ENCODE measurements at places on chromosomes 6 and 20.

- DNase-seq, result no peak
Measured at GRCh38 chr6:125793863-125794262, 3.1 kb downstream of the NCOA7 start.

GRCh38 chr20:1247689-1248088 is 18.4 kb upstream of the SNPH start:
- no peak for DNase-seq

DNA sequence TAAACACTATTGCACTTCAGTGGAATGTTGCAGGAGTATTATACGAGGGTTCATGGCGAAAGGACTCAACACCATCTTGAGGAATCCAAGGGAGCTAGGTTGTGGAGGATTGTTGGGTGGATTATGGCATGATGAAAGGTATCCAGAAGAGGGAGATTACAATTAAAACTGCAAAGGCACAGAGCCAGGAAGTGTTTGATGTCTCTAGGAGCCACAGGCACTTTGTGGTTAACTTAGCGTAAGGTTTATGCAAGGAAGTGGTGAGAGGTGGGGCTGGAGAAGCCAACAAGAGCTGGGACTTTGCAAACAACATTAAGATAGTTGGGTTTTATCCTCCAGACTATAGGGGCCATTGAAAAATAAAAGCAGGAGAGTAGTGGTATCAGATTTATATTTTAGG is 86.6 kb upstream of the TPD52L1 start:
- DNase-seq, result no peak

GRCh38 chr20:63686492-63687321 is 9.7 kb upstream of the TNFRSF6B start:
- no peak for DNase-seq

DNA sequence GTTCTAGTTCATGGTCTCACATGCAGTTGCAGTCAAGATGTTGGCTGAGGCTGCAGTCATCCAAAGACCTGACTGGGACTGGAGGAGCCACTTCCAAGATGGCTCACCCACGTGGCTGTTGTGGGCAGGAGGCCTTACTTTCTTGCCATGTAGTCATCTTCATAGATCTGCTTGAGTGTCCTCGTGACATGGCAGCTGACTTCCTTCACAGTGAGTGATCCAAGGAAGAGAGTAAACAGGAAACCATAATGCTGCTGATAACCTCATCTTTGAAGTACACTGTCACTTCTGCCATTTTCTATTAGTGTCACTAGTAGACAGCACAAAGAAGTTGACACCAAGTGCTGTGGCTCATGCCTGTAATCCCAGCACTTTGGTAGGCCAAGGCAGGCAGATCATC is 40.1 kb upstream of the AKIRIN2 start:
- no peak for DNase-seq

GRCh38 chr6:81265106-81265505 is 487.4 kb downstream of the TENT5A start:
- DNase-seq, result no peak

DNA sequence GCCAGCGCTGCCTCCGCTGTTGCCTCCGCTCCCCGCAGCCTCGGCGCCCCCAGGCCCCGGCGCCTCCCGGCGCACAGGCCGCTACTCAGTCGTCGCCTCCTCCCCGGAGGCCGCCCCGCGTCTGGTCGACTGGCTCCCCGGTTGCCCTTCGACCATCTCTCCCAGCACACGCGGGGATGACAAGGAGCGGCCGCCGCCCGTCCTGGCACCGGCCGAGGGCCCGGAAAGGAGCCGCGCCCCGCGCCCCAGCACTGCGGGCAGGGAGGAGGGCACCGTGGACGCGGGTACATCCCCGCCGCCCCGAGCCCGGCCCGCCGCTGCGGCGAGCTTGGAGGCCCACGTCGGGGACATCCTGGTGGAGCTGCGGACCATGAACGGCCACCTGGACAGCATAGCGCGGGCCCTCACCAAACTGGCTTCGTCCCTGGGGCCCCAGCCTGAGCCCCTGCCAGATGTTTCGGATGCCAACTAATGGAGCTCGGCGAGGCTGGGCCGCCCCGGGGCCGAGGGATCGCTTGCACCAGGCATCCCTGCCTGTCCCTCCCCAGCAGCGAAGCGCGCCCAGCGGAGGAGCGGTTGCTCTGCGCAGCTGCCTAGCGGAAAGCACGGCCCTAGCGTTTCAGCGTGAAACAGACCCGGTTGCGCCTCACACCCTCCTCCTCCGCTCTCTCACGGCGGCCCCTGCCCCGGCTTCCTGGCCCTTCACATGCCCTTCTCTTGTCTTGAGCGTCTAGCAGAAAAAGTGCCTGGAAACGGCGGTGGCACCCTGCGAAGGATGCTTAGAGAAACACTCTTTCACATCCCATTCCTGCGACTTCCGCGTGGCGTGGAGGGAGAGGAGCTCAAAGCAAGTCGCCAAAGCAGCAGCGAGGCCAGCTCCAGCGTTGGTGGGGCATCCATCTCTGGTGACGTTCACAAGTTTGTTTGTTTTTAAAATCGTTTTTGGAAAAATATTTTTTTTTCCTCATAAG is 285.8 kb upstream of the SUPT3H start:
- DNase-seq, result peak; percentile 14

GRCh38 chr6:29750709-29751108 is 27.5 kb downstream of the HLA-F start:
- no peak for DNase-seq

- no peak for DNase-seq
Measured at GRCh38 chr6:157967020-157967419, 14.6 kb upstream of the SYNJ2 start.

DNA sequence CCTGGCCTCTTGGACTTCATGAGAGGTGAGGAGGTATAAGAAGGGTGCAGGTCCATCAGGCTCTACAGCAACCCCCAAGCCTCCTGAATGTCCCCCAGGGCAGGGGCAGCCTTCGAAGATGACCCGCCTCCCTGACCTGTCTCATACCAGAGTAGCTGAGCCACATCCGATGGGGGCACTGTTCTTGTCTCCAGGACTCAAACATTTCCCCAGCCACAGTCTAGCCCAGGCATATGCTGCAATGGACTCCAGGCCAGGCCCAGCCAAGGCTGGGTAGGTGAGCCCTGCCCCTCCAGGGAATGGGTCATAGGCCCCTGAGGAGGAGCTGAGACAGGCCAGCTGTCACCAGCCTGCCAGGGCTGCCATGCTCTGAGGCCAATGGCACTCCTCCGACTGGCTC is 65.3 kb downstream of the BANF2 start:
- DNase-seq, result no peak

DNA sequence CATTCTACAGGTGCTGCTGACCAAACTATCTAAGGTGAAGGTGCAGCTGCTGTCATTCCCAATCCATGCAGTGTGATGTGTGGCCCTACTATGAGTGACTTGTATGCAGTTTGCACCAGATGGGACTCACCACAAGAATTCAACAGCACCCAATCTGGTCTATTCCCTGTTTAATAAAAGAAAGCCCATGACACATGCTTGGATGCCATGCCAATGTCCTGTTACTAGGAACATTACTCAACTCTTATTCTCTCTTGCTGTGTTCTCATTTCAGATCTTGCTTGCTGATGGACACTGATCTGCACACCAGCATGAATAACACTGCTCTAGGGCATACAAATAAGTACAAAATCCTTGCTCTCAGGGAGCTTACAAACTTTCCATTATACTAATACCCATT is 221.6 kb upstream of the CDYL start:
- DNase-seq, result no peak

DNA sequence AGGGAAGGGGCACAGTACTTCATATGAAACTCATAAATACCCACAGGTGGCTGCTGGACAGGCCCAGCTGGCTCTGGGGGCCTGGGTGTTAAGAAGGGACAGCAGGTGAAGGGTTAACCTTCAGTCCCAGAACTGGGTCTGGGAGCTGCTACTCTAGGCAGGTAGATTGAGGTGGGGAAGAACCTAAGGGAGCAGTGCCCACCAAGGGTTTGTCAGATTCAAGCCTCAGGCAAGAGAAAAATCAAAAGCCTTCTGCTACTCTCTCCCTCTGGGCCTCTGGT is 5.6 kb downstream of the RPL10A start:
- no peak for DNase-seq

DNA sequence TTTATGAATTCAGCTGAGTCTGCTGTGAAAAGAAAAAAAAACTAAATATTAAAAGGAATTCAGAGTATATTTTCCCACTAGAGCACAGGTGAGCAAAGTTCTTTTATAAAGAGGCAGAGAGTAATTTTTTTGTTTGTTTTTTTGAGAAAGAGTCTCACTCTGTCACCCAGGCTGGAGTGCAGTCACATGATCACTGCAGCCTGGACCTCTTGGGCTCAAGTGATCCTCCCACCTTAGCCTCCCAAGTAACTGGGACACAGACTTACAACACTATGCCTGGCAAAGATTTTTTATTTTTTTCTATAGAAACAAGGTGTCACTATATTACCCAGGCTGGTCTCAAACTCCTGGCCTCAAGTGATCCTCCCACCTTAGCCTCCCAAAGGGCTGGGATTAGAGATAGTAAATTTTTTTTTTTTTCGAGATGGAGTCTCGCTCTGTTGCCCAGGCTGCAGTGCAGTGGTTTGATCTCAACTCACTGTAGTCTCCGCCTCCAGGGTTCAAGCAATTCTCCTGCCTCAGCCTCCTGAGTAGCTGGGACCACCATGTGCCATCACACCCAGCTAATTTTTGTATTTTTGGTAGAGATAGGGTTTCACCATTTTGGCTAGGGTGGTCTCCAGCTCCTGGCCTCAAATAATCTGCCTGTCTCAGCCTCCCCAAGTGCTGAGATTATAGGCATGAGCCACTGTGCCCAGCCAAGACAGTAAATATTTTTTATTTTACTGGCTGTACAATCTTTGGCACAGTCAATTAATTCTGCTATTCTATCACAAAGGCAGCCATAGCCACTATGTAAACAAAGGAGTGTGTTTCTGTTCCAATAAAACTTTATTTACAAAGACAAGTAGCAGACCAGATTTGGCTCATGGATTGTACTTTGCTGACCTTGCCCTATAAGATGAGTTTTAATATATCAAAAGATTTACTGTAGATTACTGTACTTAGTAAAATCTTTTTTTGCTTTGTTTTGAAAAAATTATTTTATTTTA is 14.5 kb upstream of the B4GALT5 start:
- DNase-seq, result no peak

GRCh38 chr6:112021691-112022310 is 32.1 kb upstream of the CCN6 start:
- DNase-seq, result no peak

DNA sequence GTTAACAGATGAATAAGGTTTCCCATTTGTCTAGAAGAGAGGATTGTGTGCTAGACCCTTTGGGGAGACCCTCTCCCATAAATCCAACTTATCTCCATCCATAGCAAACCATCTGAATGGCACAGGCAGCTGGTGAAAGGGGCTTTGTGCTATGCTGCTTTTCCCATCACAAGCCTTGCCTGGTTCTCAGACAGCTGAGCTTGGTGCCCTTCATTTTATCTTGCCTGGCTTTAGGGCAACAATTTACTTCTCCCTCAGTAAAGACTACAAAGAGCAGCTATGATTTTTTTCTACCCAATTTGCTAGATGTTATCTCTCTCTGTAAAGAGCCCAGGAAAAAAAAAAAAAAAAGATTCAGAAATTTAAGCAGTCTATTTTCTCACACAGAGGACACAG is 117.0 kb upstream of the COL21A1 start:
- DNase-seq, result no peak

DNA sequence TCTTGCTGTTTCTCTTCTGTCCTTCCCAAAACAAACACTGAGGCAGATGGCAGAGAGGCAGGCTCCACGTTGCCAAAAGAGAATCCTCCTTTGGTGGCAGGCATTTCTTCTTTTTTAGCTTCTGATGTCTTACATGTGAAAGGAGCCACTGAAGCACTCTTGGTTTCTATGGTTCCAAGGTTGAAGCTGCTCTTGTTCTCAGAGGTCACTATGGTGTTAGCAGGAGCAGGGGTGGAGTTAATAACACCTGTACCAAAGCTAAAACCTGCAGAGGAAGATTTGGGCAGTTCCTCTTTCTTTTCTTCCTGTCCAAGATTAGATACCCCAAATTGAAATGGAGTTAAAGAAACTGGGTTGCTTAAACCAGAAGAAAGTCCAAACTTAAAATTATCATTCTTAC is 28.8 kb downstream of the FAM8A1 start:
- no peak for DNase-seq

- DNase-seq, result no peak
Measured at GRCh38 chr20:6051505-6051904, 2.4 kb downstream of the LRRN4 start.

DNA sequence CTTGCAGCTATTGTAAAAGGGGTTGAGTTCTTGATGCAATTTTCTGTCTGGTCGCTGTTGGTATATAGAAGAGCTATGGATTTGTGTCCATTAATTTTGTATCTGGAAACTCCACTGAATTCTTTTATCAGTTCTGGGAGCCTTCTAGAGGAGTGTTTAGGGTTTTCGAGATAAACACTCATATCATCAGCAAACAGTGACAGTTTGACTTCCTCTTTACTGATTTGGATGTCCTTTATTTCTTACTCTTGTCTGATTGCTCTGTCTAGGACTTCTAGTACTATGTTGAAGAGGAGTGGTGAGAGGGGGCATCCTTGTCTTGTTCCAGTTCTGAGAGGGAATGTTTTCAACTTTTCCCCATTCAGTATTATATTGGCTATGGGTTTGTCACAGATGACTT is 120.8 kb upstream of the SSTR4 start:
- DNase-seq, result no peak

GRCh38 chr6:10569392-10570127 is 48.4 kb downstream of the GCNT2 start:
- DNase-seq, result no peak

DNA sequence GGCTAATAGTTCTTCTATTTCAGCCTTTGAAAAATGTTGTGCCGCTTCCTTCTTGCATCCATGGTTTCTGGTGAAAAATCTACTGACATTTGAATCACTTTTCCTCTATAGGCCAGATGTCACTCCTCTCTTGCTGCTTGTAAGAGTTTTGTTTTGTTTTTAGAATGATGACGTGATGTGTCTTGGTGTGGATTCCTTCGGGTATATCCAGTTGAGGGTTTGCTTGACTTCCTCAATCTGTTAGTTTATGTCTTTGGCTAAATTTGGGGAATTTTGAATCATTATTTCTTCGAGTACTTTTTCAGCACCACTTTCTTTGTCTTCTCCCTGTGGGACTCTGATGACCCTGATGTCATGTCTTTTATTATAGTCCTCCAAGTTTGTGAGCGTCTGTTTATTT is 175.5 kb downstream of the MYLK4 start:
- no peak for DNase-seq

- DNase-seq, result peak; percentile 71
Measured at GRCh38 chr20:32091888-32092346, 17.6 kb upstream of the TM9SF4 start.

DNA sequence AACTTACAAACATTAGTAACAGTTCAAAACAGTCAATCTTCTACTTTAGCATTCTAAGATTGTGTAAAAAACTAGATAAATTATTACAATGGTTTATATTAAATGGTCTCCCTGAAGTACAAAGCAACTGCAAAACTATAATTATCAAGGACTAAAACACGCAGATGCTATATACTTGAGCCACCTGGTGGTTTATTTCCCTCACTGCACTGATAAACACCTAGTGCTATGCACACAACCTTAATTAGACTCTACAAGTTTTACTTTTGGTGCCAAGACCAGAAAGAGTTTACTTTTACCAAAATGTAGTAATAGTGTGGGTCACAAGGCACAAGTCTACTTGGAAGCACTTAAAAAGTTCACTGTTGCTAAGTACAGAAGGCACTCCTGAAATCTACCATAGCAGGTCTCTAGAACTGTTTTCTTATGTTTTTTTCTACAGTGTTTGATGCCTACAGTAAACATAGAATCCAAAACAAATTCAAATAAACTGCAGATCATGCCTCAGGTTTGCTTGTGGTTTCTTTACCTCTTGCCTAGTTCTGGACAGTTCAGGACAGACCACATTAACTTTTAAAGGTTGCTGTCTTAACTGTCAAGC is 49.2 kb downstream of the GMDS start:
- DNase-seq, result no peak

GRCh38 chr6:144580039-144580438 is 294.9 kb downstream of the UTRN start:
- DNase-seq, result no peak
